Ascending aorta (tissue), 2 donors: ENCODE measurements at places on chromosomes 12 and 14. TPM values are rescaled to one million over a fixed set of nuclear protein-coding genes. Genes with fewer than 3 reads are reported as not detected.

DNA sequence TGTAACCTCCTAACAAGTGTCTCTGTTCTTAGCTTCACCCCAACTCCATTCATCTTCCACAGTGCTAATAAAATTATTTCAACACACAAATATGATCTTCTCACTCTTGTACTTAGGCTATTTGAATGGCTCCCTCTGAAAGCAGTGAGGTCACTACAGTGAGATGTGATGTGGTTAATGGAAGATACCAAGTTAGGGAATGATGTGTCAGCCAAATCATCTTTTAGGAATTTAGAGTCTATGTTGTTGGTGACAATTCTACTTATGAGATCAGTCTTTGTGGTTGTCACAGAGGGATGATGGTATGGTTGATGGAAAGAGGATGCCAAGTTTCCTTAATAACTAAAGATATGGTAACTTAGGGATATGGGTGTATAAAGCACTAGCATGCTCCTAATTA is 57.6 kb downstream of the POLR3B start:
- no peak overlapping the region for H3K27ac ChIP-seq
- peaks cover 9% of the 10 kb centered on the region for H3K36me3 ChIP-seq
- no peaks in the 10 kb centered on the region for H3K4me1 ChIP-seq
- no peak for DNase-seq
- no peak overlapping the region for H3K4me3 ChIP-seq
- H3K27me3 ChIP-seq, result no peaks in the 10 kb centered on the region

DNA sequence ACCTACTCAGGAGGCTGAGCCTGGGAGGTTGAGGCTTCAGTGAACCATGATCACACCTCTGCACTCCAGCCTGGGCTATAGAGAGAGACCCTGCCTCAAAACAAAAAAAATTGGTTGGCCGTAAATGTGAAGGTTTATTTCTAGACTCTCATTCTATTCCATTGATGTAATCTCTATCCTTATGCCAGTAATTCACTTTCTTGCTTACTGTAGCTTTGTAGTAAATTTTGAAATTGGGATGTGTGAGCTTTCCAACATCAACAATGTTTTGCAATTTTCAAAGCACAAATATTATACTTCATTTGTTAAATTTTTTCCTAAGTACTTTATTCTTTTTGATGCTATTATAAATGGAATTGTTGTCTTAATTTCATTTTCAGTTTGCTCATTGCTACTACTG is 24.6 kb downstream of the LIN52 start:
- peaks cover 3% of the 10 kb centered on the region for H3K4me1 ChIP-seq
- no peak for DNase-seq
- no peak overlapping the region for H3K27ac ChIP-seq
- peaks cover 13% of the 10 kb centered on the region for H3K36me3 ChIP-seq
- H3K27me3 ChIP-seq, result no peaks in the 10 kb centered on the region

DNA sequence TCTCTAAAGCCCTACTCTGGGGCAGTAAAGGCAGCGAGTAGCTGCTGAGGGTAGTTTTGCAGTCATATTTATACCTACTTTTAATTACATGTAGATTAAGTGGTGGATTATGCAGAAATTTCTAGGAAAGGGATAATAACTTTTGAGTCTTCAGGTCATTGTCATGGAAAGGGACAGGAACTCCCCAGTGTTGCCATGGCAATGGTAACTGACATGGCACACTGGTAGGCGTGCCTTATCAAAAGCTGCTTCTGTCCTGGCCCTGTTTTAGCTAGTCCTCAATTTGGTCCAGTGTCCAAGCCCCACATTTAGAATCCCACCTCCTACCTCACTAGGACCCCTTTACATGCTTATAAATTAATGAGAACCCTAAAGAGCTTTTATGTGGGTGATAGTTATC is 303.1 kb downstream of the VRK1 start:
- no peak for DNase-seq
- no peak overlapping the region for H3K27ac ChIP-seq
- no peaks in the 10 kb centered on the region for H3K27me3 ChIP-seq
- H3K36me3 ChIP-seq, result no peaks in the 10 kb centered on the region

GRCh38 chr14:24335461-24336171 is 745 bp upstream of the ADCY4 start:
- peaks cover 7% of the 10 kb centered on the region for H3K4me1 ChIP-seq
- DNase-seq, result no peak
- H3K4me3 ChIP-seq, result no peak overlapping the region
- no peaks in the 10 kb centered on the region for H3K36me3 ChIP-seq

GRCh38 chr12:3976351-3976938 is 103.2 kb upstream of the PARP11 start:
- H3K4me3 ChIP-seq, result no peak overlapping the region
- no peaks in the 10 kb centered on the region for H3K4me1 ChIP-seq
- H3K27me3 ChIP-seq, result no peaks in the 10 kb centered on the region
- no peak for DNase-seq
- no peak overlapping the region for H3K27ac ChIP-seq

Gene CD4
- 2.6 TPM for total RNA-seq
